Stimulated activated CD8-positive, alpha-beta memory T cell treated with anti-CD3 and anti-CD28 coated beads, Interleukin-2, amount 100 ng/mL, for 48 hours (primary cell): ENCODE measurements at places on chromosomes 12 and 14.

DNA sequence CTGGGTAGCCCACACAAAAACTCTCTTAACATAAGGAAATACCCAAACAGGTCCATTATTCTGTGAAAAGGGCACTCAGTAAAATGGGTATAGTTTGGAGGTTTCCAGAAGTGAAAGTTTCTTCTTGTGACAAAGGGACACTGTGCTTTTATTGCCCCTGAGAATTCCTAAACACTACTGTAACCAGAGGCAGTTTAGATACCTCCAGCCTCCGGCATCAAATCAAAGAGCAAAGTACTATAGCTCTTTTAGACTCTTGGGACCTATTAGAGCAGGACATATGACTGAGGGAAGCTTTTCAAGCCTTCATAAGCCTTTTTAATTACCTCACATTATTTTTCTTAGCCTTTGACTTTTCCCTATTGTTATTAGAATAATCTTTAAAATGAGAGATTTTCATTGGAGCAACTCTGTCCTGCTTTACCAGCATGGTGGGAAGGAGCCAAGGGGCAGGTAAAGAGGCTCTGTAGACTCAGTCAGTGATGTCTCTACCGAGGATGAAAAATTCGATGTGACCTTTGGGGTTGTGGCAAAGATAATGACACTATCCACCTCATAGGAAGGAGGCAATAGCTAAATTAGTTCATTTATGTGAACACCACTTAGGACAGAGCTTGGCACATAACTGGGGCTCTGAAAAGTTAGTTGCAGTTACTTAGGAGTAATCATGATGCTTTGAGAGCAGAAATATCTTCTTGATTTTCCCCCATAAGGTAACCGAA is 85.1 kb downstream of the IFNG start:
- no peak for DNase-seq

- DNase-seq, result no peak
Measured at GRCh38 chr12:71200706-71201105, 42.9 kb upstream of the TSPAN8 start.

DNA sequence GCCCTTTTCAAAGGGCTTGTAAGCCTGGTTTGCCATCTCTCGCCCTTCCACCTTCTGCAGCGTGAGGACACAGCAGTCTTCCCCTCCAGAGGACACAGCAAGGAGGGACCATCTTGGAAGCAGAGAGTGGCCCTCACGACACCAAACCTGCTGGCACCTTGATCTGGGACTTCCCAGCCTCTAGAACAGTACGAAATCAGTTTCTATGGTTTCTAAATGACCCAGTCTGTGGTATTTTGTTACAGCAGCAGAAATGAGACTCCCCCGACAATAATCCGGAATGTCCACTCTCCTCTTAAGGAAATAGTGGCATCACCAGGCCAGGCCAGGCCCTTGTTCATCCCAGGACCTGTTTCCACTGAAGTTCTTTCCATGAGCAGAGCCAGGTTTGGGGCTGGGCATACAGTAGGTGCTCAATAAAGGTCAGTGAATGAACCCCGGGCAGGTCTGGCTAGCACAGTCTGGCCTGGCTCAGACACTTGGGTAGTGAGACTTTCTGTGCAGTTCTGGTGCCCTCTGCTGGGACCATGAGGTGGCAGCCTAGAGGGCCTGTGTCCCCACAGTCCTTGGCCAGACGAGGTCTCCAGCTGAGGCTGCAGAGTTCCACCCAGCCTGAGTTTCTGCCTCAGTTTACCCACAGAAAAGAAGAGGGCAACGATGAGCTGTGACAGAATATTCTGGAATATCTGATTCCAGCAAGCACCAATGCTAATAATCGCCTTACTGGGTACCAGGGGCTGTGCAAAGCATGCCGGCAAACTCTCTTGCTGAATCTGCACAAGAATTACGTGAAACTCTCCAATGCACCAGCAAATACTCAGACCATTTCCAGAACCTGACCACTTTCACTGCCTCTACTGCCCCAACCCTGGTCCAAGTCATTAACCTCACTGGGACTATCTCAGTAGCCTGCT is 14.0 kb downstream of the ABCB9 start:
- DNase-seq, result peak; percentile 52

GRCh38 chr12:65836419-65837197 is 12.3 kb downstream of the HMGA2 start:
- DNase-seq, result no peak

GRCh38 chr14:47427629-47428028 is 247.8 kb downstream of the MDGA2 start:
- no peak for DNase-seq

GRCh38 chr12:5684989-5685388 is 253.1 kb downstream of the NTF3 start:
- DNase-seq, result no peak

DNA sequence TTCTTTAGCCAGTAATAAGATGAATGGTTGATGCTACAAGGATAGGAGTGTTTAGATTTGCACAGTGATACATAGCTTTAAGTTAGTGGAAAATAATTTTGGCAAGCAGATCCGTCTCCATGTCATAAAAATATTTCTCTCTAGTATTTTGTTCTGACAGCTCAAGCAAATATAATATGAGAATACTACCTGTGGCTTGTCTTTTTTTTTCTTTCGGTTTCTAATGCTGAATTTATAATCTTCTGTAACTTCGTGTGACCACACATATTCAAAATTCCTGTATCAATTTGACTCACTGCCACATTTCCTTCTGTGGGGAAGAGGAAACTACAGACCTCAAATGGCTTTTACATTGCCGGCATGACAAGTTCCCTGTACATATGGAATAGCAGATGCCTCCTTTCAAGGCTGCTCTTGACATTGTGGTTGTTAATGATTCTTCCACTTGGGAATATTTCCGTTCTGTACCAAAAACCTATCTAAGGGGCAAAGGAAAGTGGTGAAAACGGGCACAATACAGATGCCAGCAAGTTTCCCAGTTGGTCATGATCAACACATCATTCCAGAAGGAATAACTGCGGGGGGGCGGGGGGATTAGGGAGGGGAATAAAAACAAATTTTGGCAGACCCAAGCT is 103.6 kb upstream of the CCDC91 start:
- no peak for DNase-seq

DNA sequence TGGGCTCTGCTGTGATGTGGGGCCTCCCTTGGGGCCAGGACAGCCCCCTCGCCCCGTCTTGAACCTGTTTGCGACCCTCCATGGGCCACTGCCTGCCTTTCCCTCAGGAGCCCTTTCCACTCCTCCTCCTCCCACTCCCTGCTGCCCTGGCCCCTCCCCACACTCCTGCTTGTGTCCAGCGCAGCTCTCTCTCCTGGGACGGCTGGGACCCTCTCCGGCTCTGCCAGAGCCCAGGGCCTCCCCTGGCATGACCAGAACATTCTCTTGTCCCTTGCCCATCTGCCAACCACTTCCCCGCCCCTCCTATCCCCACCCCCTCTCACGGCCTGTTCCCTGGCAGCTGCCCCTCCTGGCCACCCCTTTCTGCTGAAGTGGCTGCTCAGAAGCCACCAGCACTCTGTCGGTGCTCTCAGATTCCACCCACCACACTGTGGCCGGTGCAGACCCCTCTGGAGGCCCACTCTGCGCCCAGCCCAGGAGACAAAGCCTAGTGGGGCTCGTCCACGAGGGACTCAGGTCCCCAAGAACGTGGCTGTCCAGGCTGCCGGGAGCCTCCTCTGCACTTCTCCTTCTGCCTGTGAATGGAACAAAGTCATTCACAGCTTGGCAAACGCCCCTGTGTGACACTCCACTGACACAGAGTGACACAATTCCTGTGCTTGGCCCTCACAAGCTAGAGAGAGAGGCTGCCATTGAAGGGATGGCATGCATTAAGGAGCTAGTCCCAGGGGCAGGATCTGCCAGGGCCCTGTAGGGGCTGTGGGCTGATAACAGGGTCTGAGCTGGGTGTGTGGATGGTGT is 1.4 kb downstream of the ASPG start:
- DNase-seq, result no peak

DNA sequence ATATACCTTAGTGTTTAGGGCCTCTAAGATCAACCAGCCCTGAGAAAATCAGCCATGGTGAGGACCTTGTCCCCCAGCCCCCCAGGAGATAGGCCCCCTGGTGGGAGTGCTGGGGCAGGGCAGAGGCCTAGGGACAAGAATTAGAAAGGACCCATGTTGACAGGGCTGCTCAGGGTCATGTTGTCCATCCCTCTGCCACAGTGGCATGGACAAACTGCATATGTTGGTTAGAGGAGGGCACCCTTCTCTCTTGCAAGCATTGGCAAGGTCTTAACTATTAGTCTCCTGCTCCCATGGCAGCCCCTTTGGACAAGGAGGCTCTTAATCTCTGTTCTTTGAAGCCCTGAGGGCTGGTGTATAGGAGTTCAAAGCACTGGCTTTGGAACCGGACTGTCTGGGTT is 755 bp upstream of the PTPN6 start:
- no peak for DNase-seq

DNA sequence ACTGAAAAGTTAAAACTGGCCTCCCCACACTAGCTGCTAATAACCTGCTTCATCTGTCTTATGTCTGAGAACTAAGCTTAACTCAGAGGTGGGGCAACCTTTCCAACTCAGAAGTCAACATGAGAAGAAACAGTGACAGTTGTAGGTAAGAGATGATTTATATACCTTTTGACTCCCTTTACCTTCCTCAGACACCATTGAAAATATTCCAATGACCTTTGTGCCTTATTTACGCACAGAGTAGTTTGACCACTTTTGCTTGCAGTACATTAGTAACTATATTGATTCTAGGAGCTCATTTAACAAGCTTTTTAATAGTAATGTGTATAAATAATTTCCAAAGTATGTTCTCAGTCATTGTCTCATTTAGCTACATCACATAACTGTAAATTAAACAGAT is 77.6 kb downstream of the ALX1 start:
- no peak for DNase-seq

GRCh38 chr14:94051115-94051514 is 25.0 kb downstream of the OTUB2 start:
- no peak for DNase-seq

DNA sequence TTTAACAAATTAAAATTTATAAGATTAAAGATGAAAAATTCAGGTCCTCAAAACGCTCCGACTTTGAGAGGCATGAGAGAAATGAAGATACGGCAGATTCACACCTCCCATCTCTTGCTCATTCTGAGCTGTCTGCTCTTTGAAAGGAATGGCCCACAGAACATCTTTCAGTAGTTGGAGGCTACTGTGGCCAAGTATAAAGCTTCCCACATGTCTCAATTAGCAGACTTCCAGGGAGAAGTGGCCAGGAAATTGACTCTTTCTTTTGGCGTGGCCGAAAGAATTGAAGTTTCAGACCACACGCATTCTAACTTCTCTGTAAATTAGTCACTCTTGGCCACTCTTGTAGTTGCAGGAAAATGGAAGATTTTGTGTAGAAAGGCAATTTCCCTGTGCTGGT is 129.2 kb downstream of the DIP2B start:
- DNase-seq, result no peak

- DNase-seq, result no peak
Measured at GRCh38 chr12:56315249-56315621, 553 bp downstream of the CNPY2 start.

DNA sequence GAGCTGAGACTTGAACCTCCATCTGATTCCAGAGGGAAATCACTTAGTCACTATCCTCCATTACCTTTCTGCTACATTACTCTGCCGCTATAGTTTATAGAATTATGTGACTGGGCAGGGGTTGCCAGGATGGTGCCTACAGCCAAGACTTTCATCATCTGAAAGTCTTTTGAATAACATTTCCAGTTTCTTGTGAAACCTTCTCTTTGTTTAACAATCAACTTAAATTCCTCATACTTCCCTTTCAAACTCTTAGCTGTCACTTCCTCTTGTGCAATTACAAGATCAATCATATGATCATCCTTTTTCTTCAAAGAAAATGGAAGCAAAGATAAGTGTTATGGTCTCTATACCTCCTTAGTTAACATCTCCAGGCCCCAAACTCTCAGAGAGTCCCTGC is 25.4 kb upstream of the PELI2 start:
- DNase-seq, result no peak

- DNase-seq, result no peak
Measured at GRCh38 chr14:34220921-34221320, 241.1 kb downstream of the SPTSSA start.

GRCh38 chr12:127411166-127411915 is 855.6 kb upstream of the TMEM132C start:
- no peak for DNase-seq

DNA sequence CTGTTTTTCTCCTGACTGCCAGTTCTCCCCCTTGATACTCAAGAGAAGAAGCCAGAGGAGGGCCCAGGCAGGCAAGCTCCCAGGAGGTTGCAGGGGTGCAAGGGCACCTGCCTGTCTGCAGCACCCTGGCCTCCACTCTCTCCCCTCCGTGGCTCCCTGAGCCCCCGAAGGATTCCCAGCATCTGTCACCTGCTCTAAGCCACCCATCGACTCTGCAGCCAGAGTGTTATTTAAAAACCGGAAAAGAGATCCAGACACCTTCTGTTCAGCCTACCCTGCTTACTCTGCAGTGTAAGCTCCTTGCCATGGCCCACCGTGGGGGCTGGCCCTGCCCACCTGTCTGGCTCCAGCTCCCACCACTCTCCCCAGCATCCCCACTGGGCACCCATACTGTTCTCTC is 121.4 kb downstream of the KSR2 start:
- no peak for DNase-seq

DNA sequence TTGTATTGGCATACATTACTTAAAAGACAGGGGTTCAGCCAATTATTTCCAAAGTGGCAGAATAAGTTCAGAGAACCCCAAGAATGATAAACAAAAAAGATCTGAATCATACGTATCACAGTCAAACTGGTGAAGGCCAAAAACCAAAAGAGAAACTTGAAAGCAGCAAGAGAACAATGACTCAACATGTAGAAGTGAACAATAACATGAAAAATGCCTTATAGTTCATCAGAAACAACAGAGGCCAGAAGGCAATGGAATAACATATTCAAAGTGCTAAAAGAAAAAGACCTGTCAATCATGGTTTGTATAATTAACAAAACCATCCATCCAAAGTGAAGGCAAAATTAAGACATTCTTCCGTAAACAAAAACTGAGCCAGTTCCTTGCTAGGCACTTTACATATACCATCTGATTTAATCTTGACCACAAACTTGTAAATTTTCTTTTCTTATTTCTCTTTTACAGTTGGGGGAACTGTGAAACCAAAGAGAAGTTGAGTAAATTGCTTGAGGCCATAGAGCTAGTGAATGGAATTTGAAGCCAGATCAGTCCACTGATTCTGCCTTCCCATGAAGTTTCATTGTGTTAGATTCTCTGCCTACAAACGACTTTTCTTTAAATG is 232.1 kb upstream of the SEL1L start:
- no peak for DNase-seq

GRCh38 chr12:45613296-45613695 is 116.2 kb upstream of the ARID2 start:
- no peak for DNase-seq

- no peak for DNase-seq
Measured at GRCh38 chr14:88611878-88612277, 49.0 kb downstream of the ZC3H14 start.
